ENCODE measurements at places on chromosomes 13 and 19. TPM values are rescaled to one million over a fixed set of nuclear protein-coding genes. Genes with fewer than 3 reads are reported as not detected.

DNA sequence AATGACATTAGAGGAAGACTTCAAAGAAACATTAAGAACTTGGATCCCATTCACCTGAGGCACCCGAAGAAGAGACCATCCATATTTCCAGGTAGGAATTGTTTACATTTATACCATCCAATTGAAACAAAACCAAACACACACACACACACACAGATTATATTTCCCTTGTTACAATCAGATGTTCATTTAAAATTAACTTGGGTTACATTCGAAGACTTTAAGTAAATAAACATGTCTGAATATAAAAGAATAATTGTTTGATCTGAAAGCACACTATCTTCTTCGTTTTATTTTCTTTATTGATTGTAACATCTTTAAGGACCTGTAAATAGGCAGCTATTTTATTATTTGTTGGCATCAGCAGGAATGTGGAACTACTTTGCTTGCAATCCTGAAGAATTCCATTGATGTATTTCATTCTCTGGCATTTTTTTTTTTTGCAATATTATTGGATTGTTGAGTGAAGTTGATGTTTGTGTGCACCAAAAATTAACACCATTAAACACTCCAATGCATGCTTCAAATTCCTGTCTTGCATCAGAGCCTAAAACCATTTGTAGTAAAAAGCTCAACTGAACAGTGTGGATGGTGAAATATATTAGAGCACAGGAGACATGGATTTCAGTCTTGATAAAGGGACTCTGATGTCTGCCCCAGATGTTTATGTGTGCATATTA is 85.3 kb upstream of the FRY start:
- DNase-seq = no peak

GRCh38 chr13:53310786-53311185 is 282.2 kb downstream of the OLFM4 start:
- no peak for DNase-seq

GRCh38 chr13:27790523-27790922 is 1.8 kb upstream of the GSX1 start:
- DNase-seq = no peak

DNA sequence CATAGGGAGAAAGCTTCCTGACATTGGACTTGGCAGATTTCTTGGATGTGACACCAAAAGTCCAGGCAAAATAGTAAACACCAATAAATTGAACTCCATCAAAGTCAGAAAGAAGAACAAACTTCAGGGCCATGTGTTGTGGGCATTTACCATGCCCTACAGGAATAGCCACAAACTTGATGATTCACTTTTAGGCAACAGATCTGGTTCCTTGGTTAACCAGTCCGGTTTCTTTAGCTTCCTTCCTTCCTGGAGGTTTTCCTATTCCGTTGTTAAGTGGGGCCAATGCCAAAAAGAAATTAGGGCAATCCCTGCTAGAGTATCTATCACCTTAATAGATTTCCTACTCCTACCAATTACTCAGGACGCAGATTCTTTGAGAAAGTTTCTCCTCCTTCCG is 25.2 kb downstream of the IGFL1 start:
- peak; percentile 44 for DNase-seq

DNA sequence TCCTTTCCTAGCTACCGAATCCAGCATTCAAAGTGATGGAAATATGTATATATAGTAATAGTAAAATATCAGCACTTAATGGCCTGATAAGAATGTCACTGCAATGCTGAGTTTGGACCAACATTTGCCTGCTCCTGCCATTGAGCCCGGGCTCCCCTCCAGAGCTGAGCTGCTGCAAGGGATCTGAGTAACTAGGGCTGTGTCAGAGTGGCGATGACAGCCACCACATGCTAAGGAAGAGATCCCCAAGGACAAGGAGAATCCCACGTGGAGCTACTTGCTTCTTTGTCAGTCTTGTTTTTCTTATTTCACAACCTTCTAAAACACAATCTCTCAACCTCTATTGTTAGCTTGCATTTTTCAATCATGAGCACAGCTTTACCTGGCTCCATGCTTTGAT is 19.5 kb upstream of the ALOX5AP start:
- no peak for DNase-seq

GRCh38 chr13:43411211-43411610 is 375.6 kb downstream of the ENOX1 start:
- DNase-seq = no peak

GRCh38 chr19:50352242-50352641 is 13.2 kb downstream of the NAPSA start:
- DNase-seq = no peak

DNA sequence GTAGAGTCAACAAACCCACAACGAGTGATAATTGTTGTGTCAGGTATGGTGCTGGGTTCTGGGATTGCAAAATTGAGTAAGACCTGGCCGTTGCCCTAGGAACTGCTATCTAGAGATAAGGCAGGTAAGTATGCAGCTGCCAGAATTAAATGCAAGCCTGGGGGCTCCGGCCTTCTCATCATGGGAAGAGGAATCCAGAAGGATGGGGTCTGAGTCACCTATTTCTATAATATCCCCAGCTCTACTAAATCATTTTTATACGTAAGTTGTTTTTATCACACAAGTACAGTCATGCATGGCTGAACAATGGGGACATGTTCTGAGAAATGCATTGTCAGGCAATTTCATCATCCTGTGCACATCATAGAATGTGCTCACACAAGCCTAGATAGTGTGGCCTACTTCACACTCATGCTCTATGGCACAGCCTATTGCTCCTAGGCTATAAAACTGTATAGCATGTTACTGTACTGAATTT is 203.0 kb downstream of the KLF5 start:
- no peak for DNase-seq

HPN gene
- not detected for total RNA-seq

TMEM59L gene
- total RNA-seq = 0.26 TPM

ZNF91 gene
- 15.7 TPM for total RNA-seq

C19orf67 gene
- not detected for total RNA-seq

CACNG8 gene
- 0.06 TPM for total RNA-seq

TMEM150B gene
- total RNA-seq = not detected
